ENCODE measurements at places on chromosomes 6 and 20. TPM values are rescaled to one million over a fixed set of nuclear protein-coding genes. Genes with fewer than 3 reads are reported as not detected.

Gene OVOL2
- total RNA-seq = 7.8 TPM

Gene FOXS1
- not detected for total RNA-seq

Gene RALGAPB
- total RNA-seq = 23.9 TPM

Gene SLC17A2
- total RNA-seq = not detected

Gene ADTRP
- not detected for total RNA-seq

Gene SLC26A8
- total RNA-seq = 0.03 TPM

Gene ABCC10
- 18.4 TPM for total RNA-seq

Gene PSMB9
- not detected for total RNA-seq

Gene MOXD1
- 0.69 TPM for total RNA-seq

Gene NEU1
- 56.2 TPM for total RNA-seq

Gene RSPH9
- total RNA-seq = not detected

Gene RPL7L1
- 125 TPM for total RNA-seq

Gene ISM1
- not detected for total RNA-seq

Gene SYTL3
- total RNA-seq = 0.74 TPM

Gene TREML2
- total RNA-seq = not detected

Gene SALL4
- 127 TPM for total RNA-seq

Gene SMPD2
- 11.3 TPM for total RNA-seq

Gene CASS4
- total RNA-seq = not detected

Gene POPDC3
- 1.1 TPM for total RNA-seq

Gene EPB41L1
- 11.9 TPM for total RNA-seq

Gene SLC24A3
- total RNA-seq = 0.44 TPM

Gene RSPH4A
- not detected for total RNA-seq

Gene AVP
- not detected for total RNA-seq

Gene CRISP3
- not detected for total RNA-seq

Gene SNPH
- total RNA-seq = 4.0 TPM

Gene TMEM244
- not detected for total RNA-seq

Gene TRIM40
- not detected for total RNA-seq

Gene HAO1
- not detected for total RNA-seq

Gene HMGCLL1
- 0.41 TPM for total RNA-seq

Gene METTL24
- 0.41 TPM for total RNA-seq

Gene NOX3
- total RNA-seq = not detected

Gene POU5F1
- total RNA-seq = 4,433 TPM

Gene ELOVL2
- total RNA-seq = 1.0 TPM

Gene RPS6KA2
- 12.7 TPM for total RNA-seq

Gene ARHGAP18
- 3.9 TPM for total RNA-seq

Gene PRR18
- 0.11 TPM for total RNA-seq

Gene SOX4
- 121 TPM for total RNA-seq

Gene SOX18
- 0.52 TPM for total RNA-seq

All from H7 (cell line).